Activated naive CD4-positive, alpha-beta T cell treated with anti-CD3 and anti-CD28 coated beads for 36 hours (primary cell): ENCODE measurements at places on chromosomes 16 and 17. TPM values are rescaled to one million over a fixed set of nuclear protein-coding genes. Genes with fewer than 3 reads are reported as not detected.
A peak's percentile ranks its signal among the peaks of the same experiment; 100 is the strongest.

Gene GJD3
- not detected for total RNA-seq

DNA sequence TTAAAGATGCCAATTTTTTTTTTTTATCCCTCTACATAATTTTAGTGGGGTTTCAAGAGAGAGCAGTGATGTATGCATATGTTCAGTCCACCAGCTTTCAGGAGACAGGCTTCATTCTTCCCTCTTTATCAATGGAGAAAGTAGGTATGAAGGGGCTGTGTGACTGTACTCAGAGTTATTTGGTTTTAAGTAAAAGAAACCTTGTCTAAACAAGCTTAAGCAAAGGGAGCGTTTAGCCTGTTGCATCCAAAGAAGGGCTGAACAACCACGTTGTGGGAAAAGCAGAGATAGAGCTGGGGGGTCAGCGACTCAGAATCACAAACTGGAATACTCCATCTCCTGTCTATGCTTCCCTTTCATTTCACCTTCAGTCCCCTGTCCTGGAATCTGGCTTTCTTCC, 50.4 kb upstream of the HAS3 start:
- DNase-seq, result no peak

- DNase-seq, result no peak
Measured at GRCh38 chr16:48612611-48613010, 2.6 kb upstream of the N4BP1 start.

GRCh38 chr17:78795861-78796516, 13.9 kb upstream of the CYTH1 start:
- DNase-seq, result no peak

DNA sequence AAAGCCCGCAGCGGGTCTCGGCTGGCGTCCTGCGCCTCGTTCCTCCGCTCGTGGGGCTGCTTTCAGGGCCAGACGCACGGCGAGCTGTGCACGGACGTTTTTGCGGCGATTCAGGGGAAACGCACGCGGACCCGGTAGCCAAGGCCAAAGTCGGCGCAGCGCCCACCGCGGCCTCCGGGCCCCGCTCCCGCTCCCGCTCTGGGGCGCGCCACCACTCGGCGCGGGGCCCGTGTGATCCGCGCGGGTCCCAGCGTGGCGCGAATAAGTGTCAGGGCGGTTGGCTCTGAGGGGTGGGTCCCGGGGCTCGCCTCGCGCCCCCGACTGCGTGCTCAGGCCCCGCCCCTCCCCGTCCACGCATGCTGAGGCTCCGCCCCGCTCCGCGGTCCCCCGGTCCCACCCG, 694 bp upstream of the TBCD start:
- no peak for DNase-seq

- no peak for DNase-seq
Measured at GRCh38 chr16:84749815-84750214, 50.0 kb downstream of the USP10 start.

- DNase-seq, result no peak
Measured at GRCh38 chr16:8729779-8730334, 55.4 kb downstream of the ABAT start.

- DNase-seq, result no peak
Measured at GRCh38 chr17:41390411-41390938, 6.9 kb downstream of the KRT31 start.

Gene RPRML
- total RNA-seq, result not detected

DNA sequence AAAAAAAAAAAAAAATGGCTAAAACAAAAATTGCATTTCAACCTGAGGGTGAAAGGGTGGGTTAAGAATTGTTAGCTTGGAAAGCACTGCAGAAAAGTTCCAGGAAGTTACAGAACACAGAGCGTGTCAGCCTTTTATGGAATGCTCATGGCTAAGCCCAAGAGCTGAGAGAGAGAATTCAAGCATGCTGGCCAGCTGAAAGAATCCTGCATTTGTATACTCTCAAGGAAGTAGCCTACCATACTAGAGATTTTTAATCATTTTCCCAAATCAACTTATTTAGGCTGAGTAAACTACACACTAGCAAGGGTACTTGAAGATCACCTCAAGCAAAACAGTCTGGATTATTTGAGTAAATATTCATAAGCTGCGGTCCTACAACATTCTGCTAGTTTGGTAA, 153.9 kb downstream of the KCNJ2 start:
- DNase-seq, result no peak

DNA sequence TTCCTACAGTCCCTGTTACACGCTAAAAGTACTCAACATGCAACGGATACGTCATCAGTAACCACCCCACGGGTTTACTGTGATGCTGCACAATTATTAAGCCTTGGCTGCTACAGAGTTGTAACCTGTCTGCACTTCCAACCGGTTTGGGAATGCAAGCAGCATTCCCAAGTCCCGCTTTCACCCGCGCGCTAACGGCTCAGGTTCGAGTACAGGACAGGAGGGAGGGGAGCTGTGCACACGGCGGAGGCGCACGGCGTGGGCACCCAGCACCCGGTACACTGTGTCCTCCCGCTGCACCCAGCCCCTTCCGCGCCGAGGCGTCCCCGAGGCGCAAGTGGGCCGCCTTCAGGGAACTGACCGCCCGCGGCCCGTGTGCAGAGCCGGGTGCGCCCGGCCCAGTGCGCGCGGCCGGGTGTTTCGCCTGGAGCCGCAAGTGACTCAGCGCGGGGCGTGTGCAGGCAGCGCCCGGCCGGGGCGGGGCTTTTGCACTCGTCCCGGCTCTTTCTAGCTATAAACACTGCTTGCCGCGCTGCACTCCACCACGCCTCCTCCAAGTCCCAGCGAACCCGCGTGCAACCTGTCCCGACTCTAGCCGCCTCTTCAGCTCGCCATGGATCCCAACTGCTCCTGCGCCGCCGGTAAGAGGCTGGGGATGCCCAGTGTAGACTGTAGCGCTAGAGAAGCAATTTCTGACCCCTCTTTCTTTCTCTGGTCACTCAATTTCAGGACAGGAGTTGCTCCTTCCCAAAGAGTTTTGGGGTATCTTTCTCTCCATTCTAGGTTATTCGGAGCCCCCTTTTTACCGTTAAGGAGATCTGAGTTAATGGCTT, at the start of gene MT2A:
Gene MT2A (plus strand): TSS at position 542 of the 833 bp plus-strand sequence. CDS start 72 bp downstream, at position 614.
- peak; percentile 94 for DNase-seq

- DNase-seq, result no peak
Measured at GRCh38 chr17:40824015-40824832, 1.8 kb upstream of the KRT10 start.
